ENCODE measurements at places on chromosomes 1 and 21. TPM values are rescaled to one million over a fixed set of nuclear protein-coding genes. Genes with fewer than 3 reads are reported as not detected.

Gene PADI2
- total RNA-seq = 0.52 TPM

Gene SIM2
- not detected for total RNA-seq

DNA sequence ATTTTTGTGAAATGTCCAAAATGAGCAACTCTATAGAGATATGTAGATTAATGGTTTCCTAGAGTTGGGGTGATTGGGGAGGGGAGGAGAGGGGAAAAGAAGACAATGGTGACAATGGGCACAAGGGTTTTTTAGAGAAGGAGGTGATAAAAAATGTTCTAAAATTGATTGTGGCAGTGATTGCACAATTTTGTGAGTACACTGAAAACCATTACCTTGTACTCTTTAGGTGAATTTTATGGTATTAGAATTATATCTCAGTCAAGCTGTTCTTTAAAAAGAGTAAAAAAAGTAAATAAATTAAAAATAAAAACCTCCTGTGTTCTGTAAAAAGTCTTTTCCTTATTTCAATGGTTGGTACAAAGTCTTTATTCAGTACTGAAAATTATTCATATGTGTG is 330.2 kb downstream of the PTBP2 start:
- peaks cover 4% of the 10 kb centered on the region for H3K36me3 ChIP-seq
- no peaks in the 10 kb centered on the region for H3K27me3 ChIP-seq
- H3K4me1 ChIP-seq = no peaks in the 10 kb centered on the region
- H3K4me3 ChIP-seq = no peak overlapping the region
- no peak for DNase-seq

DNA sequence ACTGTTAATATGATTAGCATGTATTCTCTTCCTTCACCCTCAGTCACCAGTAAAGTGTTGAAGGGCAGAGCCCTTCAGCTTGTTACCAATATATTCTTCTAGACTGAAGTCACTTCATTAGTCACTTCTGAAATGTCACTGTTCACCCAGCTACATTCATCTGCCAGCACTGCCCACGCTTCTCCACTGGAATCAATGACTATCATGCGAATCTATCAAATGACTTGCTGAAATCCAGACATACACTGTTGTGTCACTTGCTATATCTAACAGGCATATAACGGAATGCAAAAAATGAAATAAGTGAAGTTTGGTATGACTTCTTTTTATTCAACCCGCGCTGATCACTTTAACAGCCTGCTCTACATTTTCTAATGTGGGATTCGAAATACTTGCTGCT is 16.1 kb downstream of the FH start:
- H3K4me3 ChIP-seq = no peak overlapping the region
- no peaks in the 10 kb centered on the region for H3K27me3 ChIP-seq
- DNase-seq = no peak
- H3K36me3 ChIP-seq = peaks cover 27% of the 10 kb centered on the region
- H3K27ac ChIP-seq = no peak overlapping the region

DNA sequence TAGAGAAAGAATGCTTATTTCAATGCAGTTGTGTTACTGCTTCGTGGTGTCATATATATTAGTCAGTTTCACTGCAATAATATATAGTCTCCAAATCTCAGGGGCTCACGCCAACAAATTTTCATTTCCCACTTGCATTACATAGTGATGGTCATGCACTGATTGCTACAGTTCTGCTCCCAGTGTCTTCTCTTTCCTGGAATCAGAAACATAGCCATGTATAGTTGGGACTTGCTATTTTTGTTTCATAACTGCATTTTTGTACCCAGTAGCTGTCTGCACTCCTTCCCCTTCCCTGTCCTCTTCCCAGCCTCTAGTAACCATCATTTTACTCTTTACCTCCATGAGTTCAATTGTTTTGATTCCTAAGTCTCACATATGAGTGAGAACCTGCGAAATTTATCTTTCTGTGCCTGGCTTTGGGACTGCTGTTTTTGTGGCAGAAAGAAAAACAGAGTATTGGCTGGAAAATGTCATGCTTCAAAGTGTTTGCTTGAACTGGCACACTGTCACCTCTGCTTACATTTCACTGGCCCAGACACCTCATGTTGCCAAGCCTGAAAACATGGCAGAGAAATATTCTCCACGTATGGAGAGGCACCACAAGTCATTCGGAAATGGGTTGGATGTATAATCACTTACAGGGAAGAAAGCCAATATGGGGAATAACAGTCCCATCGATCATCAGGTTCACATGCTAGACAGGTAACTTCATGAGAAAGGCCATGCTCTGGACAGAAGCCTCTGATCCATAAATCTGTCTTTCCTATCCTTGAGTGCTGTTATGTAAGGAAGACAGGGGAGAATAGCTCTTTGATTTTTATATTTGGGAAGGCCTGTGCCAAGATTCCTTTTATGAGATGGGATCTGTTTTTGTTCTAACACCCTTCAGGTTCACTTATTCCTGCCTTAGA is 60.4 kb upstream of the BACH1 start:
- H3K4me3 ChIP-seq = no peak overlapping the region
- no peaks in the 10 kb centered on the region for H3K36me3 ChIP-seq
- H3K27ac ChIP-seq = no peak overlapping the region
- DNase-seq = no peak
- peaks cover 14% of the 10 kb centered on the region for H3K4me1 ChIP-seq
- no peaks in the 10 kb centered on the region for H3K27me3 ChIP-seq

DNA sequence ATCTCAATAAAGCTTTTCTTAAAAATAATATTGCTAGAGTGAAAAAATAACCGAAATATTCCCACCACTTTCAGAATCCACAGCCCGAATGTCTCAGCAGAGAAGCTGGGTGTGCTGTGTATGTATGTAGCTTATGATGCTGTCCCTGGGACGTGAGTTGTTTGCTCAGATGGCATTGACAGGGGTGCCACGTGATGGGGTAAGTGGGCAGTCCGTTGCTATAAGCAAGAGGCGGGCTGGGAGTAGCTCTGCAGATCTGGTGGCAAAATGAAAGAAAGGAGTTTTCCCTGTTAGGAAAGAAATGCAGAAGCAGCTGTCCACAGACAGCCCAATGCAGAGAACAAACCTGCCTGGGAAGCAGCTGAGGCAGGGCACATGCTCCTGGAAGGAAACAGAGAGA is 3.8 kb upstream of the FAM20B start:
- H3K4me3 ChIP-seq = no peak overlapping the region
- DNase-seq = no peak
- no peaks in the 10 kb centered on the region for H3K36me3 ChIP-seq
- H3K4me1 ChIP-seq = peaks cover 16% of the 10 kb centered on the region

- H3K36me3 ChIP-seq = peaks cover 34% of the 10 kb centered on the region
- H3K4me1 ChIP-seq = peaks cover 4% of the 10 kb centered on the region
- no peak overlapping the region for H3K4me3 ChIP-seq
- no peaks in the 10 kb centered on the region for H3K27me3 ChIP-seq
Observed at GRCh38 chr1:95252422-95252821, 18.4 kb downstream of the RWDD3 start.

GRCh38 chr1:201598396-201598795 is 59.5 kb downstream of the NAV1 start:
- H3K4me1 ChIP-seq = peaks cover 7% of the 10 kb centered on the region

DNA sequence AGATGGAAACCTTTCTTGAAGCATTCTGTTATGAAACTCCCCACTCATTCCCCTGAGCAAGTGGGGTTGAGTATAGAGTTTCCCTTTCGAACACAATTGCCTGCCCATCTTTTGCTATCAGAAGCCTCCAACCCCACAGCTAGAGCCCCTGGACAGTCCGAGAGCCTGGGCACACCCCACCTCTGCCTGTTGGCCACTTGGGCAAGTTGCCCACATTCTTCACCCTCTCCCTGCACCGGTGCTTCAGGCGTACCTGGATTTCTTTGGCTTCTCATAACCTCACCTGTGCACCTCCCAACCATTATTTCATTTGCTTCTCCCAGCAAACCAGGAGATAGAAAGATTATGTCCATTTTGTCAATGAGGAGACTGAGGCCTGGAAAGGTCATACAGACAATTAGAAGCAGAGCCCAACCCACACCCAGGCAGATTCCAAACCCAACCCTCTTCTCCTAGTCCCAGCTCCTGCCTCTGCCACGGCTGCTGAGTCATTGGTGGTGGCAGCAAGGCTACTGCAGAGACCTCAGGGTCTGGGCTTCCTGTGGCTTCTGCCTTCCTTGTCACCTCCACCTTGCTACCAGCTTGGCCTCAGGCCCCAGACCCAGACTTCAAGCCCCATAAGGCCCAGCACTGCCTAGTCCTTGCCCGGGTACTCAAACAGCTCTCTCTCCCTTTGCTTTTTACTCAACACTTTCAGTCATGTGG is 118.7 kb upstream of the ZBTB40 start:
- H3K4me3 ChIP-seq = no peak overlapping the region
- H3K27ac ChIP-seq = peak overlapping the region; percentile 50
- H3K27me3 ChIP-seq = peaks cover 4% of the 10 kb centered on the region
- peaks cover 61% of the 10 kb centered on the region for H3K4me1 ChIP-seq

DNA sequence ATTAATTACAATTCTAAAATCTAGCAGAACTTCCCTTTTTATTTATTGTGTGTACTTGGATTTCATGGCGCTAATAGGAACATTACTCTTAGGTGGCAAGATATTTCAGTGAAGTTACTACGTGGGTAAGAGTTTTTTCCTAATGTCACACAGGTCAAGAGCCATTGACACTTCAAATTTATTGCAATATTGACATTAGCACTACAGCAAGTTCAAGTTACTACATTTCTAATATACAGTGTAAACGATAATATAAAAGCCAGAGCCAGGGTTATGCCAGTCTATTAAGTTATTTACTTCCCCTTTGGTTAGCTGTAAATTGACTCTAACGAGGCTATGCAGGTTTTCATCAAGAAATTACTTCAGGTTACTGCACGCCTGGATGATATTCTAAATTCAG is 29.7 kb downstream of the CHODL start:
- H3K36me3 ChIP-seq = no peaks in the 10 kb centered on the region
- peaks cover 14% of the 10 kb centered on the region for H3K27me3 ChIP-seq
- no peak for DNase-seq
- no peaks in the 10 kb centered on the region for H3K4me1 ChIP-seq
- no peak overlapping the region for H3K4me3 ChIP-seq

DNA sequence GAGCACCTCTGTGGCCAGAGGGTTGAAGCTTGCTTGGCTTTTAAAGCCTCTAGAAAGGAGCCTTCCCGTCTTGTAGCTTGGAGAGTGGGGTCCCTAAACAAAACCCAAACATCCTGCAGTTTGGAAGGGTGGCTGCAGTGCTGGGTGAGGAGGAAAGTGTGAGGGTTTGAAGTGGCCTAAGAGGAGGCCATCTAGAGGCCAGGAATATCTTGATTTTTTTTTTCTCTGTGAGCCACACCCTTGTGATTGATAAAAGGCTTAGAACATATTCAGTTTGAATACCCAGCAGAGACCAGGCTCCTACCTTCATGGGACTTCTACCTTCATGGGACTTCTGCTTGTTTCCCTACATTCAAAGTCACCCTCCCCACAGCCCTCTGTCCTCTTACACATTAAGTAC is 37.3 kb upstream of the PIGV start:
- no peaks in the 10 kb centered on the region for H3K27me3 ChIP-seq
- no peak overlapping the region for H3K4me3 ChIP-seq
- H3K27ac ChIP-seq = peak overlapping the region; percentile 61
- H3K4me1 ChIP-seq = peaks cover 6% of the 10 kb centered on the region
- H3K36me3 ChIP-seq = peaks cover 44% of the 10 kb centered on the region
- DNase-seq = no peak

GRCh38 chr1:231808990-231809389 is 182.4 kb downstream of the DISC1 start:
- peaks cover 5% of the 10 kb centered on the region for H3K36me3 ChIP-seq
- peaks cover 4% of the 10 kb centered on the region for H3K4me1 ChIP-seq
- DNase-seq = no peak
- no peaks in the 10 kb centered on the region for H3K27me3 ChIP-seq
- H3K4me3 ChIP-seq = no peak overlapping the region
- H3K27ac ChIP-seq = no peak overlapping the region

DNA sequence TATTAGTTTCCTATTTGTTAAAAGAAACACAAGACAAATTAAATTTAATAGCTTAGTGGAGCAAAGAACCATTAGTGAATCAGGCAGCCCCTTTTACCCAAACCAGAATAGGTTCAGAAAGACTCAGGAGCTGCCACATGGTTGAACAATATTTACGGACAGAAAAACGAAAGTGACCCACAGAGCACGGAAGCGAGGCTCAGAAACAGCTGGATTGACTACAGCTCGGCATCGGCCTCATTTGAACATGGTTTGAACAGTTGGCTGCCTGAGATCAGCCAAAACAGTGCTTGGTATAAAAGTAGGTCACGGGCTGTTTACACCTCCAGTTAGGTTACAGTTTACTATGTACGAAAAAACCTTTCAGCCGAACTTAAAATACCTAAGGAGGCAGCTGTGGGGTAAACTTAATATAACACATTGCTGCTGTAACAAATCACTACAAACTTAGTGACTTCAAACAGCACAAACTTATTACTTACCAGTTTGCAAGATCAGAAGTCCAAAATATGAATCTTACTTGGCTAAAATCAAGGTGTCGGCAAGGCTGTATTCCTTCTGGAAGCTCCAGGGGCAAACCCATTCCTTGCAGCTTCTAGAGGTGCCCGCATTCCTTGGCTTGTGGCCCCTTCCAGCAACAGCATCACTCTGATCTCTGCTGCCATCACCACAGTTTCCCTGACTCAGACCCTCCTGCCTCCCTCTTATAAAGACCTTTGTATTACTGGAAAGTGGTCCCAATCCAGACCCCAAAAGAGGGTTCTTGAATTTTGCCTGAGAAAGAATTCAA is 11.8 kb downstream of the PADI4 start:
- peaks cover 5% of the 10 kb centered on the region for H3K27me3 ChIP-seq

GRCh38 chr21:35737449-35737848 is 322.9 kb downstream of the SETD4 start:
- H3K4me1 ChIP-seq = peaks cover 10% of the 10 kb centered on the region
- no peaks in the 10 kb centered on the region for H3K36me3 ChIP-seq
- no peak for DNase-seq

DNA sequence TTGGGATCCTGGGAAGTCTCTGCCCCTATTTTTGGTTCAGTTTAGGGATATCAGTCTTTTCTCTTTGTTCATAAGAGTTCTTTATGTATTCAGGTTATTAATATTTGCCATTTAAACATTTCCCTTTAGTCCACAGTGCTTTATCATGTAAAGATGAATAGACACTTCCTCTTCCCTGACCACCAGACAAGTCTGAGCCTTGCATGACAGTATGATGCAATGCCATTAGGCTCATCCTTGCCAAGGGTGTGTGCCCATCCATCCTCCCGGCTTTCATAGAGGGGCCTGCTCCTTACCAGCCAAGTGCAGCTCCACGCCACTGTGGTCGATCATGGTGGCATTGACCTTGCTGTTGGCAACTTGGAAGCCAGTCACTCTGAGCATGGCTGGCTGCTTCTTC is 52.1 kb downstream of the ZSCAN20 start:
- no peaks in the 10 kb centered on the region for H3K36me3 ChIP-seq
- no peak overlapping the region for H3K27ac ChIP-seq
- H3K4me3 ChIP-seq = no peak overlapping the region
- no peak for DNase-seq

- peaks cover 16% of the 10 kb centered on the region for H3K36me3 ChIP-seq
- peaks cover 11% of the 10 kb centered on the region for H3K4me1 ChIP-seq
- DNase-seq = peak; percentile 55
- peak overlapping the region; percentile 75 for H3K27ac ChIP-seq
- H3K27me3 ChIP-seq = no peaks in the 10 kb centered on the region
- H3K4me3 ChIP-seq = no peak overlapping the region
Observed at GRCh38 chr1:2311184-2312032, 79.9 kb downstream of the MORN1 start.

Measured in mesothelial cell of epicardium (in vitro differentiated cells).